ENCODE measurements at places on chromosomes 1 and 21.

GRCh38 chr1:197896301-197896700 is 6.1 kb upstream of the C1orf53 start:
- no peak for DNase-seq

DNA sequence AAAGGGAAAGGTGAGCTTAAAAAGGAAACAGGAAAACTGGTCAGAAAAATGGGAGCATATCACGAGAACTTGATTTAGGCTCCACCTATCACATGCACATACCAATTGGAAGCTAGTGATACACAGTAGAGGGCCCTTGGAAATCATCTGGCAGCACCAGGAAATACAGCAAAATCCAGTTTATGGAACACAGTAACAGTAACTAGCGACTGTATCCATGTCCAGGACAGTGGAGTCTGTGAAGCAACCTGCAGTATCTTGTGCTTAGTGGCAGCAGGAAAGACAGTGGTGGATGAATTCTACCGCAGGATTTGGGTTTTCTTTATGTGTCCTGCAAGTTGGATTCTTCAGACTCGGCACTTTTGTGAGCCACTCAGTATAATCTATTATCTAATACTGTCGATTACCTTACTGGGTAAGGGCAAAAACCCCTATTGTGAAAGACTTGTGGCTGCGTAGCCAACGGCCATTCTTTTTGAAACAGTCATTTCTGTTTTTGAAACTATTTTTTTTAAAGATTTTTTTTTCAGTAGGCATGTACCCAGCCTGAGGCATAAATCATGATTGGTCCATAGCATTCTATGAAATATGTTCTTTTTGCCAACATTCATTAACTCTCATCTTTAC is 1.6 kb upstream of the KDM4A start:
- no peak for DNase-seq

DNA sequence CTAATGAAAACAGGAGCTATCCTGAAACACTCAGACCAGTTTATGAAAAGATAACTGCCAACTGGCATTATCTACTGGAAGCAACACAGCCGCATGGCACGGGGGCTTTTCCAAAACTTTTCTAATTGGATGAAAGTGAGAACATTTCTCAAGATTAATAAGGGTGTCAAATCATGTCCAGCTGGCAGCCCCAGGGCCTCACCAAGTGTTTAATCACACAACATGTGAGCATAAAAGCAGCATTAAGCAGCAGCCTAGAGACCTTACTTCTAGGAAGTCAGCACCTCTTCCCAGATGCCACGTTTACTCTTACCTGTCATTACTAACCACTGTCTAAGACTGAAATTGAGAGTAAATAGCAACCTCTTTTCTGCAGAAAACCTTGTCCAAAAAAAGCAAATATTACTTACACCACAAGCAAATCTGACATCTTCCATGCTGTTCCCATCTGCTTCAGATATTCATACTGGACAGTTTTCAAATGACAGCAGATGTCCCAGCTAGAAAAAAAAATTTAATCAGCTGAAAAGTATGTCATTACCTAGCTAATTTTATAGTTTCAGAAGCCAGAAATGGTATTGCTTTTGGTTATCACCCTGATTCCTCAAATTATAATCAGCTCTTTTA is 341.5 kb upstream of the ZP4 start:
- DNase-seq: no peak

DNA sequence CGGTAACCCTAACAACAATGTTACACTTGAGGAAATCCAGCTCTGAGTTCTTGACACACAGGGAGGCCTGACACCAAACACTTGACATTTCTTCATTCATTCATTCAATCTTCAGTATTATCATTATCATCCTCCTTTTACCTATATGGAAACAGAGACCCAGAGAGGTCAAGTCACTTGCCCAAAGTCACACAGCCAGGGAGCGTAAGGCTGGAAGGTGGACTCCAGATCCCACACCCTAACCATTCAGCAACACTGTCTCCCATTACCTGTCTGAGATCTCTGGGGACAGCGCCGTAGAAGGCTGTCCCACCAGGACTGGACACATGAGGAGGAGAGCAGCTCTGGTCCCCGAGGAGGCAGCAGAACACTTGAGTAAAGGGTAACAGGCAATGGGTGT is 101.4 kb downstream of the SYF2 start:
- DNase-seq: no peak

DNA sequence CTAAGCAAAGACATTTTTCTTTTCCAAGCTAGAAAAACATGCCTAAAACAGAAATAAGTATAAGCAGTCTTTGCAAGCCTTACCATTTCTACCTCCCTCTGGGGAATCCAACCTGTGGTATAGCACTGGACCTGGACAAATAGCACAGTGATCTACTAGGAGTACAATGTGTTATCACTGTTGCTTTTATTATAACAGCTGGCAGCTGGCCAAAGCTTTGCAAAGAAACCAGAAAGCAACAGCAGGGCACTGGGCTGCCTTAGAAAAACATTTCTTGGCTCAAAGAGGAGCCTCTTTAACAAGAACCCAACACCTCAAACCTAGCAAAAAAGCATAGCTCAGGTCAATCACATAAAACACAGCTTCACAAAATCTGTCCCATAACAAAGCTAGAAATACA is 294.5 kb upstream of the GREM2 start:
- no peak for DNase-seq

- no peak for DNase-seq
Observed at GRCh38 chr1:22338071-22338765, 113.4 kb upstream of the ZBTB40 start.

GRCh38 chr1:10272274-10272673 is 61.9 kb downstream of the KIF1B start:
- no peak for DNase-seq

- no peak for DNase-seq
Observed at GRCh38 chr1:68725001-68725752, 228.3 kb upstream of the DEPDC1 start.

DNA sequence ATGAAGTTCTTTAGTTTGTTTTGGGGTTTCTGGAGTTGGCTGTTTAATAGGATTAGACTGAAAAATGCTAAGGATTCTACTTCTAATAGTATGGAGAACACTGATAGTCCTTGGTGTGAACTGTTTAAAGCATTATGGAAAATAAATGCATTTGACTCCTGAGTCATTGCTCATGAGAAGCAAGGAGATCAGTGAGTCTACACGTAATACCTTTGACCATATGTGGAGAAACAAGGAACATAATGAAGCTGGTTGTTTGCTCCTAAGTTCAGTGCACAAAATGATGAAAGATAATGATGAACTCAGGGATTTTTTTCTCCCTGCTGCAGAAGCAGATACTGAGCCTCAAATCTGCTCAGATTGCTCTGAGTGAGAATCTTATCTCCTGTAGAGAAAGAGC is 158.9 kb upstream of the COL11A1 start:
- DNase-seq: no peak

- DNase-seq: no peak
Observed at GRCh38 chr21:41883582-41883981, 4.4 kb upstream of the PRDM15 start.

- no peak for DNase-seq
Observed at GRCh38 chr21:40070871-40071270, 203.6 kb downstream of the PCP4 start.

DNA sequence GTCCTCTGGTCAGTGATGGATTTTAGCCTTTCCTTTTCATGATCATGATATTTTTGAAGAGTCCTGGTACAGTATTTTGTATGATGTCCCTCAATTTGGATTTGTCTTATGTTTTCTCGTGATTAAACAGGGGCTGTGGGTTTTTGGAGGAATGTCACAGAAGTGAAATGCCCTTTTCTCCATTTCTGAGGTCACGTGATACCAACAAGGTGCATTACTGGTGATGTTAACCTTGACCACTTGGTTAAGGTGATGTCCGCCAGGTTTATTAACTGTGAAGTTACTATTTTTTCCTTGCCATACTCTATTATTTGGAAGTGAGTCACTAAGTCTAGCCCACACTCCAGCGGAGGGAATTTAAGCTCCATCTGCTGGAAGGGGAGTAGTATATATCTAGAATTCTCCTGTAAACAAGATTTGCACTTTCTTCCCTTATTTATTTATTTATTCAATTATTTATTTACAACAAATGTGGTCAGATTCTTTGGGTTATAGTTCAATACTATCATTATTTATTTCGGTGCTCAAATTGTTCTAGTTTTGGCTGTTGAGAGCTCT is 123.4 kb downstream of the HIVEP3 start:
- no peak for DNase-seq

DNA sequence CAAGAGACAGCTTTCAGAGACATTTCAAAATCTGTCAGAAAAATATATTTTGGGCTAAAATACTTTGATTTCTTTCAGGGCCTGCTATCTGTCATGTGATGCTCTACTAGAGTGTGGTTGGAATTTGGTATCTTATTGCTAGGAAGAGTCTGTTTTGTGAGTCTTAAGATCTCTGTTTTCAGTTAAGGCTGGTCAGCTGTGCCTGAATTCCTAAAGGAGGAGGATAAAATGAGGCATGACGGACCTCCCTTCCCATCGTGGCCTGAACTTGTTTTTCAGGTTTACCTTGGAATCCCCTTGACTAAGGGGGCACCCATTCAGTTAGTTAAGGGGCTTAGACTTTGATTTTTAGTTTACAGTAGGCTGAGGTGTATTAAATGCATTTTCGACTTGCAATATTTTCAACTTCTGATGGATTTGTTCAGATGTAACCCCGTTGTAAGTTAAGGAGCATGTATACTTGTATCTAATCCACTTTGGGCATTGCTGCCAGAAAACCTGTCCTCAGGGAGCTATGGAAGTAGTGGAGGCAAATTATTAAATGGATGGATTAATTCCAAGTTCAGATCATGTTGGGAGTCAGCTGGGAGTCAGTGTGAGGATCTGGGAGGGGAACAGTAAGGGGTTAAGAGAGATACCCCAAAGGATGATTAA is 18.3 kb downstream of the CAPN2 start:
- no peak for DNase-seq

DNA sequence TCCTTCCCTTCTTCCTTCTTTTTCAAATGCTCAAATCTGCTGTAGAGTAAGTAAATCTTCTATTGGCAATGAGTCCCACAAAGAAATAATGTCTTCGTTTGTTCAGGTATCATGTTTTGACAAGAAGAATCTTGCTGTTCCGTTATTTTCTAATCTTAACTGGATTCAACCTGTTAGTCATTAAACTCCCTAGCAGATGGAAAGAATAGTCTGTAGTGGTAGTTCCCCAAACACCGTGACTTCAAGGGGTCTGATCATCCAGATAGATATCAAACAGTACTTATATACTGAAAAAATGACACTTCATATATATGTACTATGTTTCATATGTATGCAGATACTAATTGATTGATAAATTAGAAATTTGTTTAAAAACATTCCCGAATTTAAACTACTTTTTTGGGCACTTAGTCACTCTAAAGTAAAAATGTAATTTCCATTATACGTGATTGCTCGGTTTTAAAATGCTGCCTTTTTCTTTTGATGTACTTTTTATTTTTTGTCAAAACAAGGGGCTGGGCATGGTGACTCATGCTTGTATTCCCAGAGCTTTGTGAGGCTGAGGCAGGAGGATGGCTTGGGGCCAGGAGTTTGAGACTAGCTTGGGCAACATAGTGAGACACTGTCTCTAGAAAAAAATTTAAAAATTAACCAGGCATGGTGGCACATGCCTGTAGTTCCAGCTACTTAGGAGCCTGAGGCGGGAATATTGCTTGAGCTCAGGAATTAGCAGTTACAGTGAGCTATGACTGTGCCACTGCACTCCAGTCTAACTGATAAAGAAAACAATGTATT is 335.7 kb upstream of the SNX7 start:
- DNase-seq: no peak

DNA sequence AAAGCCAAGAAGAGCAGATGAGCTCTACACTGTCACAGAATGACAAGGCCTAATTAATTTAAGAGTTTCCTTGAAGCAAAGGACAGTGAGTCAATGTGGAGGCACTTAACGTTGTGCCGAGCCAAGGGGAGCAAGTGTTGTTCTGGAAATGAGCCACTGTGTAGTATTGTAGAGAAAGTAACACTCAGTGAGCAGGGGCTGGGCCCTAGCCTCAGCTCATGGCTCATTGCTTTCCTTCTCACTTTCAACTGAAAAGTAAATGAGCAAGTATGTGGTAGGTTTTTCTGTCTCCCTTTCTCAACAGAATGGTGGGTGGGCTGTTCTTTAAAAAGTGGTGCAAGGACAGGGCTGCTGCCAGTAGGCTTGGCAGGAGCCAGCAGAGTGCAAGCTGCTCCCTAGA is 11.8 kb upstream of the KIAA0040 start:
- DNase-seq: no peak

GRCh38 chr1:222454186-222454585 is 93.7 kb downstream of the HHIPL2 start:
- DNase-seq: no peak

DNA sequence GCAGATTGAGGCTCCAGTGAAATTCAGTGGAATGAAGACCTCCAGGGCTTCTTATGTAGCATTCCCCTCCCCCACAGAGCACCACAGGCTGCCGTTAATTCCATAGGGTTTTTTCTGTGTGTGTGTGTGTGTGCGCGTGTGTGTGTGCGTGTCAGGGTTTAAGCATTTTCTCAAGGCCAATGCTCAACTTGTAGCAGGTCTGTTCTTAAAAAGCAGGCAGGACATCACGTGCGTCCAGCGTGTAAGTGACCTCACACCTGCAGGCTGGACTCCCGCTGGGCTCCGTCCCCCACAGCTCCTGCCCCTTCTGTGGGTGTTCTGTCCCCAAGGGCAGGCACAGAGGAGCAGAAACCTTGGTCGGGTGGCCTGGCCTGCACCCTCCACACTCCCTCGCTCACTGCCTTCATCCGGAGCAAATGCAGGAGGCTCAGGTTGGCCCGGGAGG is 5.3 kb downstream of the PRDM16 start:
- no peak for DNase-seq

- DNase-seq: no peak
Observed at GRCh38 chr1:40305451-40305850, 11.6 kb downstream of the COL9A2 start.

DNA sequence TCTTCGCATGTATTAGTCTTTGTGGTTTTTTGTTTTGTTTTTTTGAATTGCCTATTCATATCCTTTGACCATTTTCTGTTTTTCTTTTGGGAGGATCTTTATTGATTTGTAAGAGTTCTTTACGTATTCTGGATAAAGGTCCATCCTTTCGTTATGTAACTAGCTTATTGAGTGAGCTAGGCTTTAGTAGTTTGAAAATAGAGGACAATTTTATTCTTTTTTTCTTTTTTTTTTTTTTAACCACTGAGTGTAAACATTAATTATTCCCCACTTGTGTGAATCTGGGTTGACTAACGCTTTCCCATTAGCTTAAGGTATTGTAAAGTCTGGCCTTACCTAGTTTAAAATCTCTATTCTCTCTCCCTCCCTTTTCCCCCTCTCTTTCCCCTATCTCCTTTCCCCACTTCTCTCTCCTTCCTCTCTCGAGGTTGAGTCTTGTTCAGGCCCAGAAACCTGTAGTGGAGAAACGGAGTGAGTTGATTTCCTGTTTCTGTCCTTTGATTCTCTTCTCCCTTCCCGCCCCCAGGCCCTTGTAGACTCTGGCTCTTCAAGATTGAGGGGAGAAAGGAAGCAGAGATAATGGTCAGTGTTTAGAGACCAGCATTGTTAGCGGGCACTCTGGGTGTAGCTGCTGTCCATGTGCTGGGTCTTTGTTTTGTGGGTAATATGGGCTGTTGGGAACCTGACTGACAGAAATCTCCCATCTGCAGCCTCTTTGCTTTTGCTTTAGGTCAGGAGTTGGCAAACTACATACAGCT is 1.5 kb downstream of the MORC3 start:
- no peak for DNase-seq
